Activated CD8-positive, alpha-beta T cell treated with anti-CD3 and anti-CD28 coated beads, Interleukin-2, amount 10 ng/mL, durations not matched to agents 7 days and 5 days (primary cell): ENCODE measurements at places on chromosomes 16 and 17. TPM values are rescaled to one million over a fixed set of nuclear protein-coding genes. Genes with fewer than 3 reads are reported as not detected.

Gene ARSG
- 9.1 TPM for total RNA-seq

Gene ATAD5
- 33.5 TPM for total RNA-seq

DNA sequence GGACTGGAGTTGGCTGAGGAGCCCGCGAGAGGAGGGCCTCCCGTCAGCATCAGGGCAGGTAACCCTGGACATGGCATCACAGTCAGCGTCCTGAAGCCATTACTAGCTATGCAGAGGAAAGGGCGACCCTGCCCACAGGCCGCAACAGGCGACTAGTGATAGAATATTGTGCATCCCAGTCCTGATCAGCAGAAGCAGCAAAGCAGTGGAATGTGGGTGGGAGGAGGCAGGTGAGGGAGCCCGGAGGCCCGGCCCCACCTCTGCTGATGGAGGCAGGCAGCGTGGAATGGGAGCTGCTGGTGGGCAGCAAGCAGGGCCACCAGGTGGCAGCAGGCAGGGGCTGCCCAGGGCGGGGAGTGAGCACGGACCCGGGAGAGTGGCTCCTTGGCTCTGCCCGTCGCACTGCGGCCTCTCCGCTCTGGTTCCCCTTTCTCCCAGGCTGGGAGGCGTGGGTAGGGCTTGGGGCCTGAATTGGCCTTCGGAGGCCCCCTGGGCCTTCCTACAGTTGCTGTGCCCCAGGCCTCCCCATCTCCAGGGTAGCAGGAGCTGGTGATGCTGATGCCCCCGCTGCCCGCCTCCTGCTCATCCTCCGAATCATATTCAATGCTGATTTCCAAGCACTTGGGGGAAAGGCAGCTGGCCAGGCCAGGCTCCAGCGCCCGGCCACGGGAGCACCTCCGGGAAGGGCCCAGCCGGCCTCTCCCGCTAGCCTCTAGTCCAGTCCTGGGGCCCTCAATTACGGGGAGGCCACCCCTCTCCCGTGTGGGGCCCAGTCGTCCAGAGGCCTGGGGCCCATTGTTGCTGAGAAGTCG is 20.2 kb downstream of the TSPOAP1 start:
- H3K27me3 ChIP-seq, result no peaks in the 10 kb centered on the region
- H3K4me3 ChIP-seq, result no peak overlapping the region
- peaks cover 8% of the 10 kb centered on the region for H3K36me3 ChIP-seq
- H3K4me1 ChIP-seq, result no peaks in the 10 kb centered on the region

DNA sequence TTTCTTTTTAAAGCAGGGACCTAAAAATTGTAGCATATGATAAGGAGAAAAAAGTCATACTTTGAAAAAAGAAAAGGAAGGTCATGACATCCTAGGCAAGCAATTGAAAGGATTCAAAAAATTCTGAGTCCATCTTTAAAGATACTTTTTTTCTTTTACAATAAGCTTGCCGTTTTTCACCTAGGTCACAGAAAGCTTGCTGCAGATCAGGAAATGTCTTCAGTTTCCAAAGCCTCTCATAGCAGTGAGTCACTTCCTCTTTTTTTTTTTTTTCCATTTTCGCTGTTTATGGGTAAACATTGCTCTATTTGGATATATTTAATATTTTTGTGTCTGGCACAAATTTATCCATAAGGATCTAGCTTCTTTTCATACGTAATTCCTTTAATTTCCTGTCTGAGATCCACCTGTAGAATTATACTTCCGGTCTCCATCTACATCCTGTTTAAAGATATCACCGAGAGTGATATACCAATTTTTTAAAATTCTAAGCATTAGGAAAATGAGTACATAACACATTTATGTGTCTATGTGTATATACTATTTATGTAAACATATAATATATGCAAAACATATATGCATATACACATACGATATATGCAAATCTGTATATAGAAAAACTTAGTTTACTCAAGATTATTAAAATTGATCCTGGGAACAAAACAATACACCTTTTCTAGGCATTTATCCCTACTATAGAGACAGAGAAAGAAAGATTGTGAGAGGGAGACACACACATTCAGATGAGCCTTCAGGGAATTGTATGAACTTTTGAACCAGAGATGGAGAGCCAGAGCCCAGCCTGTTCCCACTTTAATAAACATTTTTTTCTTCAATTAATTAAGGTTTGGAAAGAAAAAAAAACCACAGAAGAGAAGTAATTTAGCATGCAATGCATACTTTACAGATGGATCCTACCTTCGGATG is 134.4 kb downstream of the SKAP1 start:
- H3K27me3 ChIP-seq, result no peaks in the 10 kb centered on the region
- peak overlapping the region; percentile 90 for H3K27ac ChIP-seq
- no peak for DNase-seq
- peak overlapping the region; percentile 75 for H3K4me3 ChIP-seq
- peaks cover 34% of the 10 kb centered on the region for H3K4me1 ChIP-seq

GRCh38 chr17:48814504-48814903 is 2.5 kb downstream of the TTLL6 start:
- peaks cover 55% of the 10 kb centered on the region for H3K27me3 ChIP-seq
- H3K36me3 ChIP-seq, result no peaks in the 10 kb centered on the region
- peak; percentile 67 for DNase-seq
- peaks cover 19% of the 10 kb centered on the region for H3K4me1 ChIP-seq
- no peak overlapping the region for H3K4me3 ChIP-seq

- H3K4me1 ChIP-seq, result peaks cover 13% of the 10 kb centered on the region
- H3K27me3 ChIP-seq, result no peaks in the 10 kb centered on the region
- no peak overlapping the region for H3K27ac ChIP-seq
- peaks cover 2% of the 10 kb centered on the region for H3K36me3 ChIP-seq
These were observed 31.8 kb downstream of the TMEM204 start for GRCh38 chr16:1565083-1565805.

GRCh38 chr16:50878536-50878935 is 136.7 kb downstream of the CYLD start:
- H3K36me3 ChIP-seq, result no peaks in the 10 kb centered on the region
- H3K27ac ChIP-seq, result no peak overlapping the region
- no peaks in the 10 kb centered on the region for H3K4me1 ChIP-seq
- no peak for DNase-seq
- H3K4me3 ChIP-seq, result no peak overlapping the region

GRCh38 chr16:80105160-80105559 is 435.6 kb upstream of the DYNLRB2 start:
- no peaks in the 10 kb centered on the region for H3K27me3 ChIP-seq
- no peak overlapping the region for H3K27ac ChIP-seq
- H3K4me3 ChIP-seq, result no peak overlapping the region
- H3K36me3 ChIP-seq, result no peaks in the 10 kb centered on the region

Gene PIRT
- not detected for total RNA-seq

GRCh38 chr17:63598281-63598680 is 2.4 kb upstream of the TACO1 start:
- DNase-seq, result no peak
- no peak overlapping the region for H3K4me3 ChIP-seq
- no peak overlapping the region for H3K27ac ChIP-seq
- H3K4me1 ChIP-seq, result peaks cover 33% of the 10 kb centered on the region
- peaks cover 9% of the 10 kb centered on the region for H3K36me3 ChIP-seq

Gene IGSF6
- total RNA-seq, result 0.24 TPM

Gene PRAC1
- total RNA-seq, result not detected

DNA sequence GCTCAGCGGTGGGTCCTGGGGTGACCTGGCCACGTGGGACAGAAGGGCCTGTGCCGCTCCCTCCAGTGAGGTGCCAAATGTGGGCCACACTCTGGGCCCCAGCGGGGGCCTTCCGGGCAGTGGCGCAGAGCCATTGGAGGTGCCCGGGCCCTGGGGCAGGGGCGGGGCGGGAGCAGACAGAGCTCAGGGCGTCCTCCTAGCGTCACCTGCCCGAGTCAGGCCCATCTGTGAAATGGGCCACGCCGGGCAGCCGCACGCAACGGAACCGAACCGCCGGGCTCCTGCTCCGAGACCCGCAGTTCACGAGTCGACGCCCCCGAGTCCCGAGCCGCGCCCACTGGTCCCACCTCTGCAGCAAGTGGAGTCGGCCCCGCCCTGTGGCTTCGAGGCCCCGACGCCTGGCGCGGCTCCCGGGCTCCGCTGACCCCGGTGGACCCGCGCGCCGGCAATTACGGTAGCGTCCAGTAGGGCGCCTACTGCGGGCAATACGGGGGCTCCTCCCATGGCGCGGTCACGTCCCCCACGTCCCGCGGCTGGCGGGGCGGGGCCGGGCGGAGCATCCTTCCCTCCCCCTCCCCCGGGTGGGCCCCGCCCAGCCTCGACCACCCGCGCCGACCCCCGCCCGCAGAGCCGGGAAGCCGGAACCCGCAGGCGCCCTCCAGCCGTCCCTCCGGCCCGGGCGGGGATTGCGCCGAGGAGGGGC is 1.9 kb downstream of the SLC16A3 start:
- H3K27me3 ChIP-seq, result no peaks in the 10 kb centered on the region
- peaks cover 37% of the 10 kb centered on the region for H3K4me1 ChIP-seq
- H3K27ac ChIP-seq, result peak overlapping the region; percentile 92

Gene INO80E
- total RNA-seq, result 117 TPM

DNA sequence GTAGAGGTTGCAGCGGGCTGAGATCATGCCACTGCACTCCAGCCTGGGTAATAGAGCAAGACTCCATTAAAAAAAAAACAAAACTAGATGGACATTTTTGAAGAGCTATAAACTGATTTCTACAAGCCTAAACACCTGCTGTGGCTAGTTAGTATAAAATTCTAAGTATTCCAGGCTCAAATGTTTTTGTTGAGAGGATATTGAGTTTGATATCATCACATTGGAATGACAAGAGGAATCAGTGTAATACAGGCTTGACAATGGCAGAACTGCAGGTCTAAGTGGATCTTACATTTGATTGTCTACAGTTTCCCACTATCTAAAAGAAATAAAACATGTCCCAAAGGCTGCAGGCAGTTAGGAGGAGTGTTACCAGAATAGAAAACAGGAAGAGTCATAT is 23.9 kb upstream of the DLX3 start:
- H3K27me3 ChIP-seq, result peaks cover 16% of the 10 kb centered on the region
- no peaks in the 10 kb centered on the region for H3K4me1 ChIP-seq
- no peak for DNase-seq
- H3K27ac ChIP-seq, result no peak overlapping the region
- no peaks in the 10 kb centered on the region for H3K36me3 ChIP-seq
- H3K4me3 ChIP-seq, result no peak overlapping the region

DNA sequence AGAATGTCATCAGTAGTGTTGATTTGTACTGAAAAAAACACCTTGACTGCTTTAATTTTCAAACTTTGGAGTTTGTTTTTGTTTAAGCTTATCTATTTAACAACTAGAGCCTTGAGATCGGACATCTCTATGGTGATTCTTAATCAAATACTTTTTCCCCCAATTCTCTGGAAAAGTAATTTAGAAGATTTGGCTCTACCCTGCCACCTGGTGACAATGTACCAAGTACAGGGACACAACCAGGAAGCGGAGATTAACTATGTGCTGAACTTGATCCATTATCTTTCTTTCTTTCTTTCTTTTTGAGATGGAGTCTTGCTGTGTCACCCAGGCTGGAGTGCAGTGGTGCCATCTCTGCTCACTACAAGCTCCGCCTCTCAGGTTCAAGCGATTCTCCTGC is 30.8 kb downstream of the USP43 start:
- no peak for DNase-seq
- no peak overlapping the region for H3K27ac ChIP-seq
- H3K4me1 ChIP-seq, result no peaks in the 10 kb centered on the region
- H3K4me3 ChIP-seq, result no peak overlapping the region
- peaks cover 9% of the 10 kb centered on the region for H3K27me3 ChIP-seq

Gene IRX5
- not detected for total RNA-seq

Gene RABEP1
- total RNA-seq, result 37.8 TPM

- H3K27me3 ChIP-seq, result peaks cover 59% of the 10 kb centered on the region
- no peaks in the 10 kb centered on the region for H3K36me3 ChIP-seq
- no peak overlapping the region for H3K27ac ChIP-seq
- H3K4me1 ChIP-seq, result peaks cover 8% of the 10 kb centered on the region
- no peak overlapping the region for H3K4me3 ChIP-seq
- no peak for DNase-seq
These were observed 11.8 kb upstream of the TEKT1 start for GRCh38 chr17:6843241-6843880.

Gene FBXW10
- not detected for total RNA-seq

GRCh38 chr16:7689234-7689633 is 356.6 kb downstream of the RBFOX1 start:
- no peaks in the 10 kb centered on the region for H3K27me3 ChIP-seq
- H3K36me3 ChIP-seq, result no peaks in the 10 kb centered on the region
- H3K4me1 ChIP-seq, result no peaks in the 10 kb centered on the region
- DNase-seq, result no peak

DNA sequence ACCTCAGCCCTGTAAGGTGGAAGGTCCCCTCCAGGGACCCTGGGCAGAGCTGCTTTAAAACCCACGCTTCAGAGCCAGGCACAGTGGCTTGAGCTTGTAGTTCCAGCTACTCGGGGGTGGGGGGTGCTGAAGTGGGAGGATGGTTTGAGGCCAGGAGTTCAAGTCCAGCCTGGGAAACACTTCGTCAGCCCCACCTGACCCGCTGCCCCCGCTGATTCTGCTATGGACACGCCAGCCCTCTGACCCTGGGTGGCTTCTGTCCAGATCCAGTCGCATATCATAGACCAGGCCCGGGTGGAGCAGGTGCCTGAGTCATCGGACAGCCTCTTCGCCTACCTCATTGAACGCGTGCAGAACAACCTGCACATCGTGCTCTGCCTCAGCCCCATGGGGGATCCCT is 35.2 kb upstream of the KDM6B start:
- H3K4me1 ChIP-seq, result no peaks in the 10 kb centered on the region
- no peaks in the 10 kb centered on the region for H3K36me3 ChIP-seq
- no peak overlapping the region for H3K4me3 ChIP-seq
- DNase-seq, result no peak
- no peak overlapping the region for H3K27ac ChIP-seq

DNA sequence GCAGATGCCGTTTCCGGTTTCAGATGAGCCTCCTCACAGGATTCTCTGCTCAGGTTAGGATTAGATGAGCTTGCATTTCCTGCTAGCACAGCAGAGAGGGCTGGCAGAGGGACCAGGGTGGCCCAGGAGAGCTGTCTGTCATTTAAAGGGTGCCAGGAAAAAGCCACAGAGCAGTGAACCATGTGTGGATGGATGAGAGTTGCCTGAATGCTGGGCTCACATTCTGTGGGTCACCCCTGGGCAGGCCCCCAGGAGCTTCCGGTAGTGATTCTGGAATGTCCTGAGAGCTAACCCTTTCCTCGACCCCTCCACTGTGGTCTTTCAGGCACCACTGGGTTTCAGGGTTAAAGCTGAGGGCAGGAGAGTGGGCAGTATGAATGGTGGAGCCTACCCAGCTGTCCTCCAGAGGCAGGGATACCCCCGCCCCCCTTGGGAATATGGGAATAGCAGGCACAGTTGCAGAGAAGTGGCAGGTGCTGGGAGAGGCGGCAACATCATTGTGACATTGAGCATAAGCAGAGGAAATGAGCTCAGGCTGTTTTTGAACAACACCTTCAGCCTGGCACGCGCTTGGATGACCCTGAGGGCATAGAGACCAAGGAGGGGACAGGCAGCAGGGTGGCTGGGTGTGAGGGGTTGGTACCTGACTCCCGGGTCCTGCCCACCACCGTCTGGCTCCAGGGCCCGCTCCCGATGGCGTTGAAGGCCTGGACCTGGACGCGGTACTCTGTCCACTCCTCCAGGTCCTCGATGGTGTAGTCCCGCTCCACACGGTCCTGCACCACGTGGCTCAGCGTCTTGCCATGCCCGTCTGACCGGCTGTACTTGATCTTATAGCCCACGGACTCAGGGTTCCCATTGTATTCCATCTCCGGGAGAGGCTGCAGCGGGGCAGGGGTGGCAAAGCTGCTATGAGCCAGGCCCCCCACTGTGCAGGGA is 83.0 kb upstream of the CDC42EP4 start:
- no peaks in the 10 kb centered on the region for H3K36me3 ChIP-seq
- no peak for DNase-seq
- no peak overlapping the region for H3K27ac ChIP-seq
- H3K4me1 ChIP-seq, result no peaks in the 10 kb centered on the region
- no peaks in the 10 kb centered on the region for H3K27me3 ChIP-seq
